ENCODE measurements at places on chromosomes 3 and 15.

DNA sequence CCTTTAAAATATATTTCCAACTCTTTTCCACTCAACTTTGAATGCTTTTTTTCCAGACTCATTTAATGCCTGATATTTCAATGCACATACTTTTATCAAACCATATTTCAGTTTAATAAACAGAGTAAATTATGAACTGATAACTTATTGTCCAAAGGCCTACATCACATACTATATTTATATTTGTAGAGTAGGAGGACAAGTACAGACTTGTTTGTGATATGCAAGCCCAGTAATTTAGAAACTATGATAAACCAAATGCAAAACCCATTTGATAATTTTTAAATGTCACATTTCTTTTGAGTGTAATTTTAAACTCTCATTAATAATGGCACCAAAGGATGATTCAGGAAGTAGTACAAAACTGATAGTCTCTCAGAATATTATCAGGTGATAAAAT is 3.3 kb downstream of the RFX7 start:
- DNase-seq: no peak

DNA sequence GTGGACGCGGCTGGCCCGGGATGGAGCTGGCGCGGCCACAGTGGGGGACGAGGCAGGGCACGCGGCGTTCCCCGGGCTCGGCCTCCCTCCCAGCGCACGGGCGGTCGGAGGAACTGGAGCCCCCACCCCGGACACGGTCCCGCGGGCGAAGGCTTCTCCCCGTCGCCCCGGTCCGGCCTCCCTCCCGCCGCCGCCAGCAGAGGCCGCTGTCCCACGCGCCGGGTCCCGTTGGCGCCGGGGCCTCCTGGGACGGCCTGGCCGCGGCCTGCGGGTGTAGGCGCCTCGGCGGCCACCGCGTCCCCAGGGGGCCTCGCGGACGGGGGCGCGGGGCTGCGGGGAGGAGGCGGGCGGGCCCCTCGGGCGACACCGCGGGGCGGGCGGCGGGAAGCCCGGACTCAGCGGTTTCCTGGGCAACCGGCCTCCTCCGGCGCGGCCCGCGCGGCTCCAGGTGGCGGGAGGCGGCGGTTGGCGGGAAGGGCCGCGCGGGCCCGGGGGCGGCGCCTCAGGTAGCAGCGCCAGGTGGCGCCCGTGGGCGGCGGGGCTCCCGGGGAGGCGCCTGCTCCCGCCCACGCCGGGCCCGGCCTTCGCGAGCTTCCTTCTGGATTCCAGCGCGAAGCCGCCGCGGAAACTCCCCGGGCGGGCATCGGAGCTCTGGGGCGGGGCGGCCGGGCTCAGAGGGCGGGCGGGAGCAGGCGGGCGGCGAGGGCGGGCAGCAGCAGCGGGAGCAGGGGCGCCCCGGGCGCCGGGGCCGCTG is 26.7 kb downstream of the MELTF start:
- DNase-seq: peak; percentile 57

GRCh38 chr3:133620066-133620784 is 41.5 kb downstream of the TOPBP1 start:
- DNase-seq: no peak

GRCh38 chr15:43854801-43855200 is 28.0 kb downstream of the WDR76 start:
- no peak for DNase-seq

- DNase-seq: no peak
These were observed 91.3 kb downstream of the SHQ1 start for GRCh38 chr3:72756900-72757299.

GRCh38 chr3:4606911-4607310 is 113.8 kb downstream of the ITPR1 start:
- DNase-seq: no peak

DNA sequence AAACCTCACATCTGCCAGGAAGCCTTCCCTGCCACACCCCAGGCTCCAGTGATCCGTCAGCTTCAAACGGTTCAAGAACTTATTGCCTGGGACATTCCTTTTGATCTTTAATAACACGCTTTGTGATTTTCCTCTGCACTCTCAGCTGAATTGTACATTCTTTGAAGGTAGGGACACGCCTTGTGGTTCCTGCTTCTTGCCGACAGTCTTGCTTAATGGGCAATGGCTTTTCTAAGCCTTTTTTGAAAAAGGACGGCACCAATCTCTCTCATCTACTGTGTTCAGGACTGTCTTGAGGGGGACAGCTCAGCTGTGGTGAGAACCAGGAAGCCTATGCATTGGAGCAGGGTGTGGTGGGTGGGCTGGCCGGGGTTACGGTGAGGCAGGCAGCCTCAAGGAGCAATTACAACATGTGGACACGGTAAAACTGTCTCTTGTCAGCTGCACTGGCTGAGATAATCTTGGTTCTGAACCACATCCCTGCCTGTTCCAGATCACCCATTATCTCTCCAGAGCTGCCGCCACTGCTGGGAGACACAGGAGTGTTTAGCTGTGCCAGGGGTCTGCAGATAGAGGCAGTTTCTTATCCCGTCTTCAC is 46.0 kb upstream of the GLCE start:
- DNase-seq: no peak

- no peak for DNase-seq
These were observed 422.2 kb upstream of the ADAMTS9 start for GRCh38 chr3:65109966-65110500.

DNA sequence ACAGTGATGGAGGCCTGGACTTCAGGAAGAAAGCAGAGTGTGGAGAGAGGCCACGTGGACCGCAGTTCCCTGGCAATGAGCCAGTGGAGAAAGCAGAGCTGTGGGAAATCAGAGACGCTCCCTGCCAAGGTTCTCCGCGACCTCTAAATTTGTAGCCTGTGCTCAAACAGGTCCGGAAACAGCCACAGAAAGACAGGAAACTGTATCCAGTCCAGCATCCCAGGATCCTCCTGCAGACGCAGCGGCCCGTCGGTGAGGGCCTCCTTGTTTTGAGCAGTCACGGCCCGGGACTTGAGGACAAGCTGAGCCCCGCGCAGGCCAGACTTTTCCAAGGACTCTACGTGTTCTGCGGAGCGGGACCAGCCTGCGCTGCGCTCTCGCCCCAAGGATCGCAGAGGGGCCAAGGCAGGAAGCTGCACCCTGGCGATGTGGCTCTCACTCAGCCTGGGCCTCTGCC is 22.3 kb downstream of the RPSA start:
- DNase-seq: no peak

GRCh38 chr15:87527416-87527815 is 729.1 kb downstream of the NTRK3 start:
- DNase-seq: no peak
